Activated CD4-positive, alpha-beta T cell treated with anti-CD3 and anti-CD28 coated beads, Interleukin-2, amount 50 U/mL, for 1 hour (primary cell): ENCODE measurements at places on chromosomes 16 and 17.
A peak's percentile ranks its signal among the peaks of the same experiment; 100 is the strongest.

GRCh38 chr17:27951872-27952271, 58.7 kb upstream of the LYRM9 start:
- no peak for DNase-seq

DNA sequence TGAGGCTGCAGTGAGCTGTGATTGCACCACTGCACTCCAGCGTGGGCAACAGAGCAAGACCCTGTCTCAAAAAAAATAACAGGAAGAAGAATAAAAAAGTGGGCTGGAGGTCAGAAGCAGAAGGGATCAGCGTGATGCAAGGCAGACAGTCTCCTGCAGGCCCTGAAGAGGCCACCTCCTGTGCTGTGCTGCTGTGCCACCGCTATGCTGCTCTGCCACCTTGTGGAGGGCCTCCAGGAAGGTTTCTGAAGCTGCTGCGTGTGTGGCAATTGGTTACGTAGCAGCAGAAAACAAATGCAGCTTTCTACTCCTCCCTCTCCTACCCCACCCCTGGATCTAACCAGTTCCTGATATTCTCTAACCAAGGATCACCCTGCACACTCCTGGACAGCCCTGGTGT, 815.5 kb downstream of the KCNJ18 start:
- DNase-seq: no peak

DNA sequence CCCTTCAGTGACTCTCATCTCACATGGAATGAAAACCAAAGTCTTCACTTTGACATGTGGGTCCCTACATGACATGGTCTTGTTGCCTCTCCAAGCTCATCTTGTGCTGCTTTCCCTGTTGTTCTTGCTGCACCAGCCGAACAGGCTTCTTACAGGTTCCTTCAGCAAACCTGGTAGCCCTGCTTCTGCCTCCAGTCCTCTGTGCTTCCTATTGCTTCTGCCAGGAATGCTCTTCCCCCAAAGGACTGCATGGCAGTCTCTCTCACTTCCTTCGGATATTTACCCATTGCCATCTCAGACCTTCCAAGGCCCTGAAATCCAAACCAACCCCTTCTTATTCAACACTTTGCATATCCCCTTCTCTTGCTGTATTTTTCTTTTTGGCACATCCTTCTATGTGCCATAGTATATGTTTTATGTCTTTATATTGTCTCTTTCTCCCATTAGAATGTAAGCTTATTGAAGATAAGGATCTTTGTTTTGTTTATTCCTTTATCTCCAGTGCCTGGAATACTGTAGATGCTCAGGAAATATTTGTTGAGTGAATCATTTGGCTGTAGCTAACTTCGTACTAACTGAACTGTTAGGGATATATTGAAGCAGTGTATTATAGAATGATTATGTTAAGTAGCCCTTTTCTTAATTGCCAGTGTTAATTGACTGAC, 57.9 kb upstream of the SLC12A3 start:
- DNase-seq: no peak

GRCh38 chr17:1220346-1220745, 40.6 kb upstream of the ABR start:
- no peak for DNase-seq

GRCh38 chr16:30473231-30474073, 910 bp downstream of the ITGAL start:
- DNase-seq: peak; percentile 41

DNA sequence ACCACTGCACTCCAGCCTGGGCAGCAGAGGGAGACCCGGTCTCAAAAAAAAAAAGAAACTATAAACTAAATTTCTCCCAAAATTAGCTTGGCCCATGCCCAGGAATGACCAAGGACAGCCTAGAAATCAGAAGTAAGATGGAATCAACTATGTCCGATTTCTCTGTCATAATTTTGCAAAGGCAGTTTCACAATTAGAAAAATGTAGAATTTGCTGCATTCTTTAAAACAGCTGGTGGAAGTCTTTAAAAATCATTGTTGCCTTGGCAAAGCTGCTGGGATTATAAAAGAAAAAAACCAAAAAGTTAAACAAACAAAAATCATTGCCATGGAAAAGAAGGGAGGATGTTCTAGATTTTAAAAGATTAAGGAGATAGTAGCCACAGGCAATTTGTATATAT, 32.4 kb downstream of the WWP2 start:
- no peak for DNase-seq

- peak; percentile 46 for DNase-seq
Measured at GRCh38 chr16:3187798-3188674, at the start of gene OR1F1. Gene OR1F1, plus strand, starts transcription at chr16:3188204.

DNA sequence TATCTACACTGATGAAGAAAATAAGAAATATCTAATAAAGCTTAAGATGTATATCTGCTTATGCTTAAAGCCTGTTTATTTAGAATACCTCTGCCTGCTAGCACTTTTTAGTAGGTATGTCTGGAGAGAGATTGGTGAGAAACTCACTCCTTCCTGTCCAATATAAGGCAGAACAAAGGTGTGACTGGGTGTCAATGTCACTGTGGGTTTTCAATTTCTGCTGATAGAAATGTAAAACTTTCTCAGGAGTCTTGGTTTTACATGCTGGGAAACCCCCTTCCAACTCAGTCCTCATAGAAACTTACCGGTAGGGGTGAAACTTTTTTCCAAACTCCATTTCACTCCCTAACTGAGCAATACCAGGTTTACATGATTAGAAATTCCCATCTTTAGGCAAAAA, 17.8 kb upstream of the MPHOSPH6 start:
- no peak for DNase-seq

DNA sequence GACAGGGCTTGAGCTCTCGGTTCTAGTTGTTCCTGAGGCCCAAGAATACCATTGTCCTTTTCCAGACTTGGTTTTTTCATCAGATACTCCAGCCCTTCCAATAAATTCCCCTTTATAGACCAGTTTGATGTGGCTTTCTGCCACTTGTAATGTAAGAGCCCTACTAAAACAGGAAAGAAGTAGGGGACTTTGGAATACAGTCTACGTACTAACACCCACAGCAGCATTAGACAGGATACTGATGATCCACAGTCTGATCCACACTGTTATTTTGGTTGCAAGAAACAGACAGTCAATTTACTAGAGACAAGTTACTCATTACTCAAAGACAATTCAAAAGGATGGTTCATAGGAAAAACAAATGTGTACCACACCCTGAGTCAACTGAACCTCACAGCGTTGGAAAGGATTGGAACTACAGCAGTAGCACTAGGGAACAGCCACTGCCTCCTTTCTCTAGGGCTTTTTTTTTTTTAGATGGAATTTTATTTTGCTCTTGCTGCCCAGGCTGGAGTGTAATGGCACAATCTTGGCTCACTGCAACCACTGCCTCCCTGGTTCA, 45.9 kb upstream of the MED13 start:
- no peak for DNase-seq

DNA sequence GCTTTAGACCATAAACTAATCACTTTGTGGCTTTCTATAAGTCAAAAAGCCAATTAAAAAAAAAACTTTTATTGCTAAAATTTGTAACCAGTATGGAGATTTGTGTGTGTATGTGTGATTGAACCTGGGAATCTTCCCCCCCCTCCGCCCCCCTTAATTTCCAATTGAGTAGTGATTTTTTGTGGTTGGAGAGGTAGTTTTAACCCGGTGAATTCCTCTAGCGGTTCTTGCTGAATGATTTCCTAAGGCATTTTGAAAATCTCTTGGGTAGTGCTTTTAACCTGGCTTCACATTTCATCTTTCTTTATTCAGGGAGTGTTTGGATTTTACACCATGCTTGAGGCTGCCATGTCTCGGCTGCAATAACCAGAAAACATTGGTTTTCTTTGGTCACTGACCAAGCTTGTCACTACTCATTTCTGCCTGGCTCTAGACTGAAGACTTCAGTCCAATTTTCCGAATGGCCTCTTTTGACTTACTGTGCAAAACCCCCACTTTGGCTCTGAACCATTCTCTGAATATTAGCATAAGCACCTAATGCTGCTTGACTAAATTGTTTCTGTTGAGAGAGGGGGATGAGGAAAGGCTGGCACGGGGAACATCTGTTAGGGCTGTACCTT, 35.6 kb downstream of the PRKCA start:
- DNase-seq: no peak

DNA sequence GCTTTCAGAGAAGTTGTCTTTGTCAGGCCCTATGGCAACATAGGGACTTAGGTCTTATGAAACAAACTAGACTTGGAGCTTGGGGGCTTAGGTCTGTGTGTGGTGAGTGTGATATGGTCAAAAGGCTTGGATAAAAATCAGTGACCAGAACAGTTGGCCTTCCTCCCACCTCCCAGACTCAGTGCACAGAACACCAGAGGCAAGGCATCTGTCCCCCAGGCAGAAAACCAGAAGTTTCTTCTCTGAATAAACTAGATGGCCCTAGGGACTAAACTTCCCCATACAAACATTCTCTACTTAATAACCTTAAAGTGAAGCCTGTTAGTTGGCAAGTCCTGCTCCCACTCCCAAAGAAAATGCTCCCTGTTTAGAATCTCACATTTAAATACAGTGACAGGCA, 39.2 kb upstream of the PMFBP1 start:
- no peak for DNase-seq

DNA sequence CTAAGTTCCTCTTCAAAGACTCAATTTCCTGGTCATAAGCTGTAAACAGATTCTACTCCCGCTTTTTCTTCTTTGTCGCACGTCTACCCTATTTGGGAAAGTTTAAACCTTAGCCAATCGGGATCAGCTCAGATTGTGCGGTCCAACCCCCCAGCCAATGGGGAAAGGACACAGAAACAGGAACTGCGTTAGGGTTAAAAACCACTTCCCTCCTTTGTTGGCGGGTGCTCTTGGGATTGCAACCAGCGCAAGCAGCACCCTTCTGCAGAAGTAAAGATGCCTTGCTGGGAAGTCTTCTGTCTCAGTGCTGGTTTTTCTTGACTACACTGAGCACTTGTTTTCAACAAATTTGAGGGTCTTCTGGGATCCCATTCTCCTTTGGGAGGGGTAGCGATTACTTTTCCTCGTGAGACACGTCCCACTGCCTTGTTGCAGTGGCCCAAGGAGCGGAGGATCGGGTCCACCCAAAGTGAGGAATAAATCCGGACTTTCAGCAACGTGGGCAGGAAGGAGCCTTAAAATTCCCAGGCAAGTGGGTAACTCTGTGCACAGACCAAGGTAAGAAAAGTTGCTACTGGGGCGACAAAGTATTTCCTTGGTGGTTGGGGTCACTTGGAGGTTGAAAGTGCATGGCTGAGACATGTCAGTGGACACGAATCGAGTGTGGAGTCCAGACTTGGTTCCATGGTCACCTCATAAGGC, 1.0 kb upstream of the YPEL3 start:
- no peak for DNase-seq

DNA sequence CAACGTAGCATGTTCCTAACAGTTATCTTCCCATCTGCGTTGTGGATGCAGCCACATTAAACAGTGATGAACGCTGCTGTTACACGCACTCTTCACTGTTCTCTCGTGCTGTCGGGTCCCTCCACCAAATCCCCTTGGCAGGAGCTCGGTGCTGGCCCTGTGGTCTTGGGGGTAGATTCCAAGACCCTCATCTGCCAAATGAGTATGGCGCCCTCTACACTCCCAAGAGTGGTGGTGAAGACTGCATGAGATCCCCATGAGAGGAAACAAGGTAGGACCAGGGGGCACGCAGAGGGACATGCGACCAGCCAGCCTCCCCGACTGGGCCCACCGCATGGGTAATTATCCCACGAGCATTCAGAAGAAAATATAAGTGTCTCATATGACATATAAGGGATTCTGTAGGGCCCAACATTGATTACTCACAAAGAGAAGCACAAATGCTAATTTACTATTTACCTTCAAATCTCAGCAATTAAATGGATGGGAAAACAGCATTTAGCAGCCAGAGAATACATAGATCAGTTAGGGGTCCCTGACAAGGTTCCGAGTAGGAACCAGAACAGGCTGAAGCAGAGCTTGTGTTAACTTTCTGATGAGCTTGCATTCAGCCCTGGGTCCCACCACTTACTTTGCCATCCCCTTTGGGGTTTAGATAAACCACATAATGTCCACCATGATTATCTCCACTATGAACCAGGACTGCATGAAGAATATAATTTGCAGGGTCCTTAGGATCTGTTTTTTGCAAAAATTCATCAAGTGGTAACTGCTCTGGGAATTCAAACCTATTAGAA, 23.8 kb downstream of the LITAFD start:
- no peak for DNase-seq

GRCh38 chr17:10034719-10035475, 129.8 kb upstream of the RCVRN start:
- DNase-seq: no peak

- no peak for DNase-seq
Measured at GRCh38 chr17:64472564-64472963, 23.6 kb downstream of the MILR1 start.

- no peak for DNase-seq
Measured at GRCh38 chr16:81717662-81718189, 61.4 kb upstream of the PLCG2 start.

DNA sequence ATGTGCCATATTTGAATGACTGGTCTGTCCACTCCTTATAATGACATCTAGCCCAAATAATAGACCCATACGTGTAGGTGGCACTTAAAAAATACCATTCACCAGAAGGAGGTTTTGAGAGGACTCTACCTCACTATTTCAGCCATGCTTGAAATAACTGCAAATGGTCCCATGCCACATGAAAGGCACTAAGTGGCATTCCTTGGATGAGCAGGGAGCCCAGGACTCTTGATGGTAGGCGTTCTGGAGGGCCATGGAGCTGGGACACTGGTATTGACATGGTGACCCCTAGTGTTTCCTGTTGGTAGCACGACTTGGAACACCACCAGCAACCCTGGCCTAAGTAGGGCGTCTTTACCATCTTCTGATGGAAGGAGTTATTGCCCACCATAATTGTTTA, 148.7 kb upstream of the ZFHX3 start:
- DNase-seq: peak; percentile 12

GRCh38 chr16:17416461-17417311, 54.1 kb downstream of the XYLT1 start:
- peak; percentile 33 for DNase-seq

DNA sequence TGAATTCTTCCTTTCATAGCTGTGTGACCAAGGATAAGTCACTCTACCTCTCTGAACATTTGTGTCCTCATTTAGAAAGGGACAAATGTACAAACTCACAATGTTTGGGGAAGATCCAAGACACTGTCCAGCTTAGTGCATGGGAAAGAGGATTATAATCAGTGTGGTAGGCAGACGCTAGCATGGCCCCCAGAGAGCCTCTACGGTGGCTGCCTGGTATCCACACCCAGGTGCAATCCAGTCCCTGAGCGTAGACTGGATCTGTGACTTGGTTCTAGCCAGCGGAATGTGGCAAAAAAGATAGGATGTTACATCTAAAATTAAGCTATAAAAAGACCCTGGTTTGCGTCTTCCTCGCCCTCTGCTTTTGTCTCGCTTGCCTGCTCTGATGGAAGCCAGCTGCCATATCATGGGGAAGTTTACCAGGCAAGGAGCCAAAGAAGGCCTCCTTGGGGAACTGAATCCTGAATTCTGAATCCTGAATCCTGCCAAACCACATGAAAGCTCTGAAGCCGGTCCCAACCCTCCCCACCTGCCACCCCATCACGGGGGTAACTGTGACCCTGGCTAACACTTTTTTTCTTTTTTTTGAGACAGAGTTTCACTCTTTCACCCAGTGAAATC, 51.7 kb downstream of the PLXDC1 start:
- DNase-seq: no peak

- no peak for DNase-seq
Measured at GRCh38 chr16:9516444-9516843, 425.0 kb downstream of the HAPSTR1 start.
